Lung microvascular endothelial cell (primary cell): ENCODE measurements at places on chromosomes 1 and 21.

DNA sequence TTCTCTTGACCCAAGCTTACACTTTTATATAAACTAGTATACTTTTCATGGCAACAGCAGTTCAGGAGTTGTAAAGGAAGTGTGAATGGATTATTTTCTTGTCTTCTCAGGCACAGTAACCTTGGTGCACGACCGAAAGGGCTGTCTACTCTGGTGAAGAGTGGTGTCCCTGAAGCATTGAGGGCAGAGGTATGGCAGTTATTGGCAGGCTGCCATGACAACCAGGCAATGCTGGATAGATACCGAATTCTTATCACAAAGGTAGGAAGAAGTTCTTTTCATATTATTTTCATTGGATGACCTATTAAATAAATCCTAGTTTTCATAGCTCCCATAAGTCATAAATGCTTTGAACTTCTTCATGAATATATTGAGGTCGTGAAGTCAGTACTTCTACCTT, 53.9 kb upstream of the GPR52 start:
- DNase-seq: no peak

GRCh38 chr1:31122101-31122735, 56.7 kb upstream of the PUM1 start:
- DNase-seq: no peak

DNA sequence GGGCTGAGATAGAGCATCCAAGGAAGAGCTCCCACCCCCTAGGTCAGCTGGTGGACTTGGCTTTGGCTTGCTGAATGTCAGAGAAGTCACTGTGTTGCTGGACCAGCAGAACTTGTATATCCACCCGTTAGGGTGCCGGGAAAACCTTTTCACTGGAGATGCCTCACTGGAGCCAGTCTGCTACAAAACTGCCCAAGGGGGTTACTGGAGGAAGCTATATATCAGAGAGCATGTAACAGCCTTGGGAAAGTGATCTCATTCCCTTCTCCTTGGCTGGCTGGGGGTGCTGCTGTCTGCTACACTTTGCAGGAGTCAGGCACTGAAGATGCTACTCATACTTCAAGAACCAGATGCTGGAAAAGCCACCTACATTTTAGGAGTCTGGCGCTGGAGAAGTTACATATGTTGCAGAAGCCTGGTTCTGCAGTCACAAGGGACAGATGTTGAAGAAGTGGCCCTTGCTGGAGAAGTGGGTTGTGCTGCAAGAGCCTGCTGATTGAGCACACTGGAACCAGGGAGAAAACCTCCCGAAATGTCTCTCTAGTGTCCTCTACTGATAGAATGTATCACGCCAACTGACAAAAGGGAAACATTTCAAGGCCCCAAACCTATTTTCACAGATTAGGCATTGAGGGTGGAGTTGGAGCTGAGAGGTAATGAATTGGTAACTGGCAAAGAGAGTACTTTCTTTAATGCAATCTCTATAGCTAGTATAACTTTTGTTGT, 250.6 kb downstream of the SPATA17 start:
- DNase-seq: no peak

- no peak for DNase-seq
Measured at GRCh38 chr21:39456665-39457064, 4.9 kb downstream of the SH3BGR start.

DNA sequence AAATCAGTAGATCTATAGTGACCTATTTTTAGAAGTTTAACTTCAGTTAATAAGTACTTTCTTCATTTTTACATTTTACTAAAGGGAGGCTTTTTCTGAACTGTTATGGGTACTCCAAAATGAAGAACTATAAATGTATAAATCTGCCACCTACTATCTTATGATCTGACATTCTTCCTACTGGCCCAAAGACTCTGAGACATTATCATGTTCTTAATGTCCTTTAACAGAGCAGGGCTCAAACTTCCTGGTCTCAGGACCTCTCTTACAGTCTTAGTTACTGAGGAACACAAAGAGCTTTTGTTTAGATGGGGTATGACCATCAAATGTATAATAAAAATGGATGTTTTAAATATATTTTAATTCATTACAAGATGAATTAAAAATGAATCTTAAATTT, 8.9 kb downstream of the TRIM33 start:
- DNase-seq: no peak
